ENCODE measurements at places on chromosomes 2 and 18.

- DNase-seq = no peak
Observed at GRCh38 chr2:109180786-109181185, 51.8 kb downstream of the SH3RF3 start.

GRCh38 chr2:67208887-67209500, 188.1 kb upstream of the ETAA1 start:
- DNase-seq = peak; percentile 7

DNA sequence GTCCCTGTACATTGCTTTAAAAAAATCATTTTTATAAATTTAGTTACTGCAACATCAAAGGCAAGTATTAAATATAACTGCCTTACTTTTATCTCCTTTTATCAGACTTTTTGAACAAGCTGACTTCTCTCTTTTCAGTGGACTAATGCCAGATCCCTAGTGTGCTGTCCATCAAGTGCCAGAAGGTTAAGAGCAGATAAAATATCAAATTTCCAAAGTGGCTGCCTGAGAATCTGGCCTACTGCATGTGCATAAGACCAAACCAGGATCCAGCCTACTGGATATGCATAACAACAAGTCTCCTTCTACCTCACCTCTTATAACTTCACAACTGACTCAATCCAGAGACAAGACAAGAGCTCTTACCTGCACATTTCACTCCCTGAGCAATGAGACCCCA, 59.8 kb upstream of the CHRNA1 start:
- DNase-seq = no peak

DNA sequence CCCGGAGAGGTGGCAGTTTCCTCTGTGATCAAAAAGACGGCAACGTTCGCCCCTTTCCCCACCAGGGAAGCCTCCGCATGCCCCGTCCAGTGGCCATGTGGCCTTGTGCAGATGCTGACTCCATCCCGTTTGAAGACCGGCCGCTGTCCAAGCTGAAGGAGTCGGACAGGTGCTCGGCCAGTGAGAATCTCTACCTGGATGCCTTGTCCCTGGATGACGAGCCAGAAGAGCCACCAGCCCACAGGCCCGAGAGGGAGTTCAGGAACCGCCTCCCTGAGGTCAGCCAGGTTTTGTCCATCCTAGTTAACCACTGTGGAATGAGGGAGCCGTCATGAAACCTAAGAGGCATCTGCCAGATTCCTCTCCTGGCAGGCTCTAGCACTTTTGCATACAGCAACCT, 113.6 kb downstream of the MTCL1 start:
- no peak for DNase-seq

GRCh38 chr2:69774984-69775982, 33.3 kb downstream of the ANXA4 start:
- no peak for DNase-seq

DNA sequence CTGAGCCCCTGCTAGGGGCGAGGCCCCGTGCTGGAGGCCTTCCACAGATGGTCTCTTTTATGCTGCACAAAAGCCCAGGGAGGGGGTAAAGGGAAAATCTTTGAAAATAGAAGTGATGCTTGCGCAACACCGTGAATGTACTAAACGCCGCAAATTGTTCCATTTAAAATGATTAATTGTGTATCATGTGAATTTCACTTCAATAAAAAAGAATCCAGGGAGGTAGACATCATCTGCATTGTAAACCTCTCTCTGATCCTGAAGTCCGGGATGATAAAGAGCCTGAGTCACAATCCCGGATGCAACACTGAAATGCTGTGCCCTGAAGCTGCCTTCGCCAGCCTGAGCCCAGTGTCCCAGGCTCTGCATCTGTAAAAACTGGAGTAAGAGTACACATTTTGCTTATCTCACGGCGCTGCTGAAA, 107.7 kb upstream of the PPP1CB start:
- peak; percentile 85 for DNase-seq

Measured in fibroblast of skin of right quadriceps (primary cell).